NCI-H1092 (cell line): ENCODE measurements at places on chromosomes 16 and 17.
A peak's percentile ranks its signal among the peaks of the same experiment; 100 is the strongest.

DNA sequence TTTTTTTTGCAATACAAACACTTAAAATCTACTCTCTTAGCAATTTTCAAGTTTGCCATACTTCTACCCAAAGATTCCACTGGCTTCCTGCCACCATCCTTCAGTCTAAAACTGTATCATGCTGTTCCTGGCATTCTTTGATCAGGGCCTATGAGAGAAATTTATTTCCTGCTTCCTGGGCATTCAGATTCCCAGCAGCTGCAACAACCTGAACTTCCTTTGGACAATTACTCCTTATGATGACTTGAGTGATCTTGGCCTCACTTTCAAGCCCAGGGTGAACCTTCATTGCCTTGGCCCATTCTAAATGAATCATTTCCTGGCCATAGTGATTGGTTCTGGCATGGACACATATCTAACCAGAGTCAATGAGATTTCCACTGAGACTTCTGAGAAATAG lies 18.0 kb upstream of the MON1B start:
- no peak for DNase-seq

- no peak for DNase-seq
These were observed 110.2 kb upstream of the LHX1 start for GRCh38 chr17:36827081-36827480.

DNA sequence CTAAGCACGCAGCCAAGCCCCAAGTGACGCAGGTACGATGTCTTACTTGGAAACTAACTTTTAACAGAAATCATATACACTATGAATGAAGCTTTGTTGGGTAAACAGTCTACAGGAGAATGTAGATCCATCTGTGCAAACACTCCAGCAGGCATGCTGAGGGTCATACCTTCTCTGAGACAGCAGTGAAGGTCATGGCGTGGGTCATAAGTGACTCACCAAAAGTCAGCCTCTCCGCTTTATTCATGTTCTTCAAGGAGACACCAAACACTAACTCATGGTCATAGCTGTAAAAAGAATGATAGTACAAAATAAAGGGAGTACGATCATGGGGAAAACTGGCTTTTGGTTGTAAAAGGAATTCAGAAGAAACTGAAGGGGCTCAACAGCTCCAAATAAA lies 20.6 kb downstream of the BLMH start:
- no peak for DNase-seq

- DNase-seq, result no peak
These were observed 21.3 kb upstream of the USP10 start for GRCh38 chr16:84678541-84678940.

- DNase-seq, result peak; percentile 76
These were observed at the start of gene RPL19 for GRCh38 chr17:39200070-39200879. RPL19 (plus strand) TSS chr17:39200283; CDS start chr17:39200345, 62 bp downstream.

- DNase-seq, result no peak
These were observed 19.9 kb upstream of the GPATCH8 start for GRCh38 chr17:44522883-44523671.

- no peak for DNase-seq
These were observed 5.7 kb upstream of the CEP131 start for GRCh38 chr17:81228420-81228819.

DNA sequence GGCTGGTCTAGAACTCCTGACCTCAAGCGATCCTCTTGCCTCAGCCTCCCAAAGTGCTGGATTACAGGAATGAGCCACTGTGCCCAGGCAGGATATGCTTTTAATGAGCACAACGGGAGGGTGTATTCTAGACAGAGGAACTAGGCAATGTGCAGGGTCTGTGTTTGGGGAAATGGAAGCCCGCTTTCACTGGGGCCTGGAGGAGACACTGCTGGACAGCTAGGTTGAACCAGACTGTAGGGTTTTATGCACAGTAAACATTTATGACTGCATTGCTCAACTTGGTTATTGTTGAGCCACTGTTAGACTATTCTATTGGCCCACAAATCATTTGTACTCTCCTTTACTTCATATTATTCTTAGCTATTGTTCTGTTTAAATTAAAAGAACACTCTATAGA lies 10.2 kb upstream of the SIAH1 start:
- DNase-seq, result no peak

GRCh38 chr17:12242345-12242954 lies 221.8 kb downstream of the MAP2K4 start:
- DNase-seq, result no peak

DNA sequence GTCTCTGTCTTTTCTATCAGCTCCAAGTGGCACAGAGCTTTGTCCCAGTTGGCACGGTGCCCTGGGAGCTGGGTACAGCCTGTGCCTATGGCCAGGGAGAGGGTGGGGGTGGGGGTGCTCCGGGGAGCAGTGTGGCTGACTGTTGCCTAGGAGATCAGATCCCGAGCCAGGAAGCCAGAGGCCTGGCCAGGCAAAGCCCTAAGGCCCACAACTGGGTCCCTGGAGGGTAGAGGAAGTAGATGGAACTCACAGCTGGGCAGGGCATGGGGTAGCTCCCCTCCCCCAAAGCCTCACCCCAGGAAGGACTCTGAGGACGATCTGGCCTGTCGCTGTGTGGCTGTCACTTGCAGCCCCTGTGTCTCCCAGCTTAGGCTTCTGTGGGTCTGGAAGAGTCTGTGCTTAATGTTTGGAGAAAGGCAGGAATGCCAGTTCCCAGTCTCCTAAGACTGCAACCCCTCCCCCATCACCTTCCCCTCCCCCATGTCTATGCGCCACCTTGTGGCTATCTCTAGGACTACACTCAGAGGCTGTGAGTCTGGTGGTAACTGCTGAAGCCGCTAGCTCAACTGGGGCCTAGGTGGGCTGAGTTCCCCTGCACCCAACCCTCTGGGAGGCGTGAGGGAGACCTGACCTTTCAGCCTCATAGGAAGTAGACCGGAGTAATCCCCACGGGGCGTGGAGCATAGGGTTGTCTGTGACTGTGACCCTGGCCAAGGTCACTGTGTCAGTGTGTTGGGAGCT lies 12.6 kb downstream of the THRA start:
- peak; percentile 89 for DNase-seq

GRCh38 chr17:50148226-50149090 lies 2.0 kb downstream of the PPP1R9B start:
- no peak for DNase-seq

DNA sequence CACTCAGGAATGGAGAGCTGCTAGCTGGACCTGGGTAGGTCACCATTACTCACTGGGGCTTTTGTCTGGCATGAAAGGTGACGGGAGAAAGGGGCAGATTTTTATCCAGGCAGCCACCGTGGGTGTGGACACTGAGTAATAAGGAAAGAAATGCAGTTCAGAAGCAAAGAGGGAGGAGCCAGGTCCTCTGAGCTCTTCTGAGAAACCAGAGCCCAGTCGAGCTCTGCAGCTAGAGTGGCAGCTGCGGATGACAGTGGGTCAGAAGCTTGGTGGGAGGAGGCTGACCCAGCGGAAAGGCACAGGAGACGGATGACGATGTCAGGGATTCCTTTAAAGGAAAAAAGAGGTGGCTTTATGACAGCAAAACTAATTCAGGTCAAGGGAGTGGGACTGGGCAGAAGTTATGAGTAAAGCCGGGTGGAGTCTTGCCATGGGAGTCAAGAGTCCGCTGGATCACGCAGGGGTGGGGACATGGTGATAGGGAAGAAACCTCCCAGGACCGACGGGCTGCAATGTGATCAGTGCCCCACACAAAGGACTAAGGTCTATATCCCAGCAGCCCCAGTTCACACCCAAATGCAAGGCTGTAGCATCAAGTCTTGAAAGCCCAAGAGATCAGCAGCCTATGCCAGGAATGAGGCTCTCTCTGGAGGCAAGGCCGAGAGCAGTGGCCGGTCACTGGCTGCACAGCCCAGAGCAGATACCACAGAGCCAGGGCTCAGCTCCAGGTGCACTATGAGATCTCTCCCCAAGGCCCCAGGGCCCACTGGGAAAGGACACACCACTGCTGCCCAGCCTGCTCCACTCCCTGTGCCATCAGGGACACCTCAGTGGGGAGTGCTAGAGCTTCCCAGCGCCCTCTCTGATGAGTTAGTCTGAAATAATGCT lies 6.3 kb upstream of the MNT start:
- DNase-seq, result no peak

DNA sequence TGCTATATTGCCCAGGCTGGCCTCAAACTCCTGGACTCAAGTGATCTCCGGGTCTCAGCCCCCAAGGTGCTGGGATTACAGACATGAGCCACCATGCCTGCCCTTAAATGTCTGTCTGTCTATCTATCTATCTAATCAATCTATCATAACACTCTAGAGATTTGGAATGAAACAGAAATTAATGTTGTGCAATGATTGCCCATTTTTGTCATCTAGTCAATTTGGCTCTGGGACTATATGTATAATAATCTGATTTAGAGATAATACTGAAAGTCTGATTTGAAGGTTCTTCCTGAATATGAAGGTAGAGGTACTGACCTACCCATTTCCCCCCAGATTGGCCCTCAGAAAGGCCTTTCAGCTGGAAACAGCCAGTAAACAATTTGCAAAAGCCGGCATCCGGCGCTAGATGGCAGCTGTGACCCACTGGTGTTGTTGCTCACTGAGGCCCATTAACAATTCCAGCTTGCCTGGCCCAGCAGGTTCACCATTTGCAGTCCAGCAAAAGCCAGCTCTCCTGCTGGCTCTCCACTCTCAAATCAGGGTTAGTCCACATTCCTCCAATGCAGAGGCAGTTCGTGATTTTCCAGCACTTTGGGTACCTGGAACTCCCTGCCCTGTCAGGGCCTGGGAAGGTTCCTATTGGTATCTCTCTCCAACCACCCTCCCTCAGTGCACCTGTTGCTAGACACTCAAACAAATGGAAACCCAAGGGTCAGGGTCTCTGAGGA lies 22.9 kb upstream of the C16orf87 start:
- DNase-seq, result peak; percentile 56
